ENCODE measurements at places on chromosomes 3 and 15. TPM values are rescaled to one million over a fixed set of nuclear protein-coding genes. Genes with fewer than 3 reads are reported as not detected.

TMEM266 gene
- 0.25 TPM for total RNA-seq

GATA2 gene
- 6.2 TPM for total RNA-seq

DLL4 gene
- total RNA-seq = not detected

RAD51 gene
- 5.5 TPM for total RNA-seq

DNA sequence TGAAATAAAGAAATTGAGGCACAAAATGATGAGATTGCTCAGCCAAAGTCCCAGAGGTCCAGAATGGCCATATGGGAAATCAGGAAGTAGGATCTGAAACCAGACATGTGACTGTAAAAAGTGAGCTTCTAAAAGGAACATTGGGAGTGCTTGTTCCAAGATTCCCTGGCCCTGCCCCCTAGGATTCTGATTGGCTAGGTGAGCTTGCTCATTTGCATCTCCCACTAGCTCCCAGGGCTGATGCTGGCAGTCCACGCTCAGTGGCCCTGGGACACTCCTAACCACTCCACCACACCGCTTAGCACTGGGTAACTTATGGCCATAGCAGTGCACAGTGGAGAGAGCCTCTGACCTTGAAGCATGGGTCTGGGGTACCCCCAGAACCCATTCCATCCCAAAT, 326.7 kb downstream of the NTRK3 start:
- DNase-seq = no peak
- H3K27ac ChIP-seq = no peak overlapping the region
- H3K27me3 ChIP-seq = no peaks in the 10 kb centered on the region

DNA sequence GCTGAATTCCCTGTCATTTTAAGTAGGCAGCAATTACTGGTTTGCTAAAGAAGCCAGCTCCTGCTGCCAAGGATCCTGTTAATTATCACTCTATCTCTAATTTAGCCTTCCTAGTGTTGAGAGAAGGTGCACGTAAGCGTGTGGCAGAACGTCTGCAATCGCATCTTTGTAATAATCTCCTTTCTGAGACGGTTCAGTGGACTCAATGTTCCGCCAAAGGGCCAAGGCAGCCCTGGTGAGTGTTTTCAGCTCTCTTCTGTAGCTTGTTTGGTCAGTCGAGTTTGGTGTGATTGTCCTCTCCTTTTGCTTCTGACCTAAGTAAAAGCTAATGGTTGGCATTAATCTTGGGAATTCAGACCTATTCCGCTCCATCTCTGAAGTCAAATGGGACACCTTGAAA, 24.2 kb downstream of the MITF start:
- DNase-seq = no peak
- H3K36me3 ChIP-seq = no peaks in the 10 kb centered on the region
- H3K4me3 ChIP-seq = no peak overlapping the region
- H3K27ac ChIP-seq = no peak overlapping the region

GRCh38 chr3:138092023-138092422, 23.4 kb downstream of the DZIP1L start:
- no peak overlapping the region for H3K4me3 ChIP-seq
- peaks cover 5% of the 10 kb centered on the region for H3K27me3 ChIP-seq
- no peaks in the 10 kb centered on the region for H3K36me3 ChIP-seq
- H3K27ac ChIP-seq = no peak overlapping the region
- no peak for DNase-seq

DNA sequence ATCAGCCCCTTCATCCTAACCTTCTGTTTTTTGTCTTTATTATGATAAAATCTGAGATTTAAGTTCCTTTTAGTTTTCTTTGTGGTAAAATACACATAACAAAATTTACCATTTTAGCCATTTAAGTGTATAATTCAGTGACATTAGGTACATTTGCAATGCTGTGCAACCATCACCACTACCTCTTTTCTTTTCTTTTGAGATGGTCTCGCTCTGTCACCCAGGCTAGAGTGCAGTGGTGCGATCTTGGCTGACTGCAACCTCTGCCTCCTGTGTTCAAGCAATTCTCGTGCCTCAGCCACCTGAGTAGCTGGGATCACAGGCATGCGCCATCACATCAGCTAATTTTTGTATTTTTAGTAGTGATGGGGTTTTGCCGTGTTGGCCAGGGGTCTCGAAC, 6.2 kb upstream of the RAB11A start:
- H3K4me3 ChIP-seq = no peak overlapping the region
- H3K4me1 ChIP-seq = no peaks in the 10 kb centered on the region
- H3K36me3 ChIP-seq = no peaks in the 10 kb centered on the region
- no peak overlapping the region for H3K27ac ChIP-seq
- H3K27me3 ChIP-seq = no peaks in the 10 kb centered on the region
- no peak for DNase-seq

DNA sequence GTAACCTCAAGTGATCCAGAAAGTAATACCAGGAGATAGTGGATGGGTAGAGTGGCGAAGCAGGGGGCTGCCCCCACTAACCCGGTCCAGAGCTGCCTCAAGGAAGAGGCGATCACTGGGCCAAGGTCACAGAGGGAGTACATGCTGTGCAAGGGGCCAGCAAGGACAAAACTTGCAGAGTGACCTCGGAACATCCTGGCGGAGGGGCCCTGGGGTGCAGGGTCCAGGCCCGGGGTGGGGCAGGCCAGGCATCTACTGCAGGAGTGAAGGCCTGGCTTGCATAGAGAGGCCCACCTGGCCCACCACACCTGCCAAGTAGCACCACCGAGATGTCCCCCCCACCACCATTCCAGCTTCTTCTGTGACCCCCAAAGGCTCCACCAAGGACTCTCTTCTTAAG, 17.6 kb downstream of the IQSEC1 start:
- no peaks in the 10 kb centered on the region for H3K27me3 ChIP-seq
- no peaks in the 10 kb centered on the region for H3K4me1 ChIP-seq
- no peaks in the 10 kb centered on the region for H3K36me3 ChIP-seq
- no peak for DNase-seq
- H3K4me3 ChIP-seq = no peak overlapping the region

GRCh38 chr3:69451594-69451993, 65.7 kb upstream of the FRMD4B start:
- no peaks in the 10 kb centered on the region for H3K4me1 ChIP-seq
- H3K4me3 ChIP-seq = no peak overlapping the region
- no peak for DNase-seq
- H3K27me3 ChIP-seq = peaks cover 3% of the 10 kb centered on the region
- no peaks in the 10 kb centered on the region for H3K36me3 ChIP-seq

DNA sequence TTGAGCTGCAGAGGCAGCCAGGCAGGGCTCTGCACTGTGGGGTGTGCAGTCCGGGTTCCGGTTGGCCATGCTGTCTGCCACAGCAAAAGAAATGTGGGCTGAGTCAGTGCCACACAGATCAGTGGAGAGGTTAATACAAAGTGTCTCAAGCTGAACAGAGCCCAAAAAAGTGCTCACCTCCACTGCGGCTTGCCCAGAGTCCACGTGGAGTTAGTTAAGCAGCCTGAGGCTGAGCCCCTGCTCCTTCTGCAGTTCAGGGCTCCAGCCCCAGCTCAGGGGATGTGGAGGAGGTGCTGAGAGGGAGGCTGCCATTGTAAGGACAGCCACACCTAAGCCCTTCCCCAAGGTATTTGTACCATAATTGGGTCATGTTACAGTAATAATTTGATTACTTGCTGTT, 85.3 kb downstream of the LRRK1 start:
- no peaks in the 10 kb centered on the region for H3K36me3 ChIP-seq
- H3K27ac ChIP-seq = no peak overlapping the region
- peaks cover 3% of the 10 kb centered on the region for H3K27me3 ChIP-seq
- peaks cover 14% of the 10 kb centered on the region for H3K4me1 ChIP-seq
- no peak overlapping the region for H3K4me3 ChIP-seq

DNA sequence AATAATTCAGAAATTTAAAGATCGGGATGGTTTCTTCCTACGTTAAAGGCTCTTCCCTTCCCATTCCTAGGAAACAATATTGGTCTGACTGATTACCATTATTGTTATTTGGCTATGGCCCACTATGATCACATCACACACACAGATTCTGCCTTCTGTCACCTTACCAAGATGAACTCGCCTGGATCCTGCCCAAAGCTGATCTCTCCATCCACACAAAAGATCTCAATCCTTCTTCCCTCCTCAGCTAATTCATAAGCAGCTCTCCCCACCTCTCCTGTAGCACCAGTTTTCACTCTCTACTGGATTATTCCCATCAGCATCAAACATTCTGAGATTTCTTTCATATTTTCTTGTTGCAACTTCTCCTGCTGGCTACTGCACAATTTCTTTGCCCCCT, 25.0 kb downstream of the PLCL2 start:
- H3K4me1 ChIP-seq = peaks cover 34% of the 10 kb centered on the region
- no peak overlapping the region for H3K4me3 ChIP-seq
- H3K27me3 ChIP-seq = no peaks in the 10 kb centered on the region

DNA sequence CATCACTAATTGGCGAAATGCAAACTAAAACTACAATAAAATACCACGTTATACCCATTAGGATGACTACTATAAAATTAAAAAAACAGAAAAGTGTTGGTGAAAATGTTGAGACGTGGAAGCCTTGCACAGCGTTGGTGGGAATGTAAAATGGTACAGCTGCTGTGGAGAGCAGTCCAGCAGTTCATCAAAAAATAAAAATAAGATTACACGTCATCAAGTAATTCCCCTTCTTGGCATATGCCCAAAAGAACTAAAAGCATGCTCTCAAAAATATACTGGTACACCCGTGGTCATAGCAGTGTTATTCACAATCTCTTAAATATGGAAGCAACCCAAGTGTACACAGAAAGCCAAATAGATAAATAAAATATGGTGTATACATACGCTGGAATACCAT, 71.8 kb upstream of the NDN start:
- H3K27me3 ChIP-seq = no peaks in the 10 kb centered on the region
- H3K4me1 ChIP-seq = no peaks in the 10 kb centered on the region
- no peaks in the 10 kb centered on the region for H3K36me3 ChIP-seq
- no peak overlapping the region for H3K4me3 ChIP-seq
- H3K27ac ChIP-seq = no peak overlapping the region

DNA sequence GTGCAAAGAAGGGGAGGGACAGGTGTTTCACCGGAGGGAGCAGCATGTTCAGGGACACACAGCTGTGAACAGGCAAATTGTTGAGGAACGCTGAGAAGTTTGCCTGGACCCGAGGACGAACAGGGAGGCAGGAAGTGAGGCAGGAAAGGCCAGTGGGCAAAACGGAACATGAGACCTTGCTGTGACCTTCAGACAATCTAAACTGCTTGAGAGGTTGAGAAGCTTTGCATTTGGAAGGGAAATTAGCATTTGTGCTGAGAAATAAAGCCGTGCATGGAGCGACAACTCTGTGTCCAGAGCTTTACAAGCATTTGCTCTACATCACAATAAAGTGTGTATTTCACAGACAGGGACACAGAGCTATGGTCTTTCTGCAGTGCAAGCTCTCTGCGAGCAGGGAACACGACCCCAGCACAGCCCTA, 47.9 kb downstream of the CDC25A start:
- no peak for DNase-seq
- H3K36me3 ChIP-seq = no peaks in the 10 kb centered on the region
- no peaks in the 10 kb centered on the region for H3K27me3 ChIP-seq
- no peak overlapping the region for H3K4me3 ChIP-seq
- H3K27ac ChIP-seq = no peak overlapping the region
- no peaks in the 10 kb centered on the region for H3K4me1 ChIP-seq

GRCh38 chr3:52310861-52311575, 5.1 kb upstream of the DNAH1 start:
- H3K4me1 ChIP-seq = peaks cover 3% of the 10 kb centered on the region
- H3K4me3 ChIP-seq = no peak overlapping the region
- peaks cover 3% of the 10 kb centered on the region for H3K36me3 ChIP-seq
- H3K27me3 ChIP-seq = no peaks in the 10 kb centered on the region
- H3K27ac ChIP-seq = no peak overlapping the region
- DNase-seq = peak; percentile 12

DNA sequence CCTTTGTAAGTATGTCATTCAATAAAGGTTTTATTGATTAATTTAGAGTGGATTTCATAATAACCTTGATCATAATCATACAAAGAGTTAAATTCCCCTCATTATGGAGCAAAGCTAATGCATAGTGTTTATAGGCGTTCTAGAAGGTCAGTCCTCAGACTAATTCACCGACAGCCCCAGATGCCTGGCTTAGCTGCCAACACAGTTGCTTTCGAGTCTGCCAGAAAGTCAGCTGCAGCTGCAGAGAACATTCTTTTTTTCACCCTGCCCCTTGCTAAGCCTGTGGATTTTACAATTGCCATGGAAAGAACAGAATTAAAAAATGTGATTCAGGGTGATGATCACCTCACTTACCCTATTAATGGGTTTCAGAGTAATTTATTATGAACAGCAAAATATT, 21.2 kb downstream of the CADM2 start:
- no peaks in the 10 kb centered on the region for H3K4me1 ChIP-seq
- H3K36me3 ChIP-seq = no peaks in the 10 kb centered on the region
- no peak for DNase-seq
- no peak overlapping the region for H3K27ac ChIP-seq

DNA sequence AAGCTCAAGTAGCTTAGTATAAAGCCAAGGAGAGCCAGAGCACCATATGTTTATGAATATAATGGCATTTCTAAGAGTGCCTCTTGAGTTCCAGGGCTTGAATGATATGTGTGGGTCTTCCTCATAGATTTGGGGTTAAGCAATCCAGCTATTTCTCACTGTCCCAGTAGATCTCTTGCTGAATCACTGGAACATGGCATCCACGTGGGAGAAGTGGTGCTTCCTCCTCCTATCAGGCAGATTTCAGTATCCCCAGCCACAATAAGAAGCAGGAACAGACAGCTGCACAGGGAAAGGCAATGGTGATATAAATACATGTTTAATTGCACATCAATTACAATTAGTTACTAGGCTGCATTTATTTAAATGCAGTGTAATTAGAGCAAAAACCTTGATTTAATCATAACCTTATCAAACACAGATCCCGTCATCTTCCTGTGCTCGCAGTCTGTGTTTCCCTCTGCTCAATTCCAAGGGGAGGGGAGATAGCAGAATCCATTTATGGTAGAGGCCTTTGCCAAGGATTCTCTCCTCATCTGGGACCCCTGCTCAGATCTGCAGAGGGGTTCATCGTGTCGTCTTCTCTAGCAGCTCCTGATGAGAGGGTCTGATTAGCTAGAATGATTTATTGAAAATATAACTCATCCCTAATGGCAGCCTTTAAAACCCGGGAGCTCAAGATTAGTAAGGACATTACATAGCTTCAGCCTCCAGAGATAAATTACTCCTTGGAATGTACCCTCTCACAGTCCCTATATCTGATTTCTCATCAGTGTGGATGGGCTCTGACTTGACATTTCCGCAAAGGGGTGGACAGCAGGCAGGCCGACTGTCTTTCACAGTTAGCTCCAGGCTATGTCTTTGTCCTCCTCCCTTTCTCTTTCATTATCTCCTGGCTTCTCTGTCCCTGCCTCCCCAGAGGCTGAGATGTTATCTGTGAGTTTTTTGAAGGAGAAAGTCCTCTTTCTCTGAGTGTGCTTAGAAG, 775.9 kb downstream of the AGBL1 start:
- no peak overlapping the region for H3K27ac ChIP-seq
- no peaks in the 10 kb centered on the region for H3K4me1 ChIP-seq
- no peaks in the 10 kb centered on the region for H3K27me3 ChIP-seq
- no peak overlapping the region for H3K4me3 ChIP-seq

DNA sequence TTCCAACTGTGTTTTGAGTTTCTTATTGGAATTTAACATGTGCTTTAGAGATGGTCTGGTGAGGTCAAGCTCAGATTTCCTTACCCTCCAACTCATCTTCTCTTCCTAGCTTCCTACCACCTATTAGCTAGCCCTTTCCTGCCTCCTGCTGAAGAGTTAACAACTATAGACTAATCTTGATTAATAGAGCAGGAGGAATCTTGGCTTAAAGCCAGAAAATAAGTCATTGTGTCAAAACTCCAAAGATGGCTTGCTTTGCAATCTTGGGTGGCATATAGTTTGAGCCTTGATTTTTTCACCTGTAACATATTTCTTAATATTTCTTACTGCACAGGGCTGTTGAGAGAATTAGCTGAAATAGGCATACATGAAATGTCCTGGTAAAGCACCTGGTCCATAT, 27.3 kb downstream of the BCL2L10 start:
- H3K4me3 ChIP-seq = no peak overlapping the region
- H3K27me3 ChIP-seq = peaks cover 2% of the 10 kb centered on the region
- H3K27ac ChIP-seq = no peak overlapping the region

Measured in CD4-positive, CD25-positive, alpha-beta regulatory T cell (primary cell).